ENCODE measurements at places on chromosomes 7 and 10. TPM values are rescaled to one million over a fixed set of nuclear protein-coding genes. Genes with fewer than 3 reads are reported as not detected.

- peak; percentile 20 for DNase-seq
These were observed 92.6 kb downstream of the MAPK8 start for GRCh38 chr10:48399056-48399541.

DNA sequence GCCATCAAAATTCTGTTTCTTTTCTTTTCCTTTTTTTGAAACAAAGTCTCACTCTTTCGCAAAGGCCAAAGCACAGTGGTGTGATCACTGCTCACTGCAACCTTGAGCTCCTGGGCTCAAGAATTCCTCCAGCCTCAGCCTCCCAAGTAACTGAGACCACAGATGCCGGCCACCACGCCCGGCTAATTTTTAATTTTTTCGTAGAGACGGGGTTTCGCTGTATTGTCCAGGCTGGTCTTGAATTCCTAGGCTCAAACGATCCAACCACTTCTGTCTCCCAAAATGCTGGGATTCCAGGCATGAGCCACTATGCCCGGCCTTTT lies 25.7 kb upstream of the TRIM56 start:
- no peak for DNase-seq

GRCh38 chr10:100551196-100551595 lies 15.5 kb downstream of the HIF1AN start:
- no peak for DNase-seq

- DNase-seq = no peak
These were observed 425.4 kb downstream of the RPS24 start for GRCh38 chr10:78458983-78459638.

DNA sequence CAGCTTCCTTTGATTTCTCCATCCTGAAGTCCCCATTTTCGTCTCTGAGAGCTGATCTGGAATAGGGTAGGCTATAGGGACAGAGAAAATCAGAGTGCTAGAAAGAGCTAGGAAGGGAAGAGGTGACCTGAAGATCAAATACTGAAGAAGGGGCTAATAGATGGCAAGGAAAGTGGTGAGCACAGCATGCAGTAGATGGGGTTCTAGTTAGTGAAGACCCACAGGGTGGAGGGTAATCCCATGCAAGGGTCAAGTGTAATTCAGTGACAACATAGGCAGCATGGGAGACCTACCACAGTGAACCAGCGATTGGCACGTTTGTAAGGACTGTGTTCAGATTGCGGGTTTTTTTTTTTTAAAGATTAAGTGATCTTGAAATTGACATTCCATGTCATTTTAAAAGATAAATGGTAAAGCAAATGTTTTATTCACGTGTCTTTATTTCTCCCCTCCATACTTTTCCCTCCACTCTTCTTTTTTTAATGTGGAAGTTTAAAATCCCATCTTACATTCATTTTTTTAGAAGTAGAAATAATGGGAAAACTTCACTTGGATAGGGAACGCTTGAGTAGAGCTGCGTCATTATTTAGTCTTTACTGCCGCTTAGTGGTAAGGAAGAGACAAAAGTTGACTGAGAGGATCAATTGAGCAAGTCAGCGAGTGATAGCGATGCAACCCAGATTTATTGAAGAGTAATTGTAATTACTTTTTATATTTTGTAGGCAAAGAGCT lies 21.0 kb upstream of the ABI1 start:
- DNase-seq = peak; percentile 76

DNA sequence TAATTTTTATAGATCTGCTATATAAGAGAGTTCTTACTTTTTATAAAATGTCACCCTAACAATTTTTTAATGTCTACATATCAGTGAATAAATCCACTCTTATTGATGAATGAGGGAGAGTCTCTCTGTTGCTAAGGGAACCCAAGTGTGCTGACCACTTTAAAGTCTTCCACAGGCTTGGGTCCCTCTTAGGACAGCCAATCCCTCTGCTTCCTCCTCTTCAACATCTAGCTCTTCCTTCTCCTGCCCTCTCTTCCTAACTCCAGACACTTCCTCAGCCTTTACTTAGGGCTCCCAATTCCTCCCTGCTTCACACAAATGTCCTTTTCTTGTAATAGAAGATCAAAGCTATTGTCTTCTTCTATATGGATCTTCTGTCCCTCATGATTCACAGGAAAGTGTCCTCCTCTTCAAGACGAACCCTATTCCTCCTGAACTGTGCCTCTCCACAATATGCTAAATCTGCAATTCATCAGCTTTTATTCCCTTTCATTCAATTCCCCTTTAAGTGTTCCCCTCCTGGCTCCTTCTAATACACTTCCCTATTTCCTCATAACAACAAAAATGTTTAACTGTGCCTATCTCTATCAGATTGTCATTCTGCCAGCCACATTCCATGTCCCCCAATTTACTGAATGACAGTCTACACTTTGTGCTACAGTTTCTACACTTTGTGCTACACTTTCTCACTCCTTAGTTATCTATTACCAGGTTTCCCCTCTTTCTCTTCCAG lies 37.7 kb downstream of the CDK6 start:
- DNase-seq = no peak

DNA sequence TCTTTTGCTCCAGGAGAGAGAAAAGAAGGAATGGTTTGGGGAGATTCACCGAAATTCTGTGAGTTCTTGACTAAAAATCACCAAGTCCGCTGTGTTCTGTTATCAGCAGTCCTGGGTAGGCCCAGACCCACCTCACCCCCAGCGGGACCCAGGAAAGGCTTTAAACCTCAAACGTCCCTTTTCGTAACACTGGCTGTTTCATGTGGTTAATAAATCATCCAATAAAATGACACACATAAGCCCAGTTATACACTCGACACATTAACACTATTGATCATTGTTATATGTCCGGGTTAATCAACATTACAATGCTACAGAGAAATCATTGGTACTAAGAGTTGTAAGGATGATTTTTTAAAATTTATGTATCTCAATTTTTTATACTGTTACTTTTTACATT lies 25.2 kb downstream of the DIP2C start:
- DNase-seq = no peak

DNA sequence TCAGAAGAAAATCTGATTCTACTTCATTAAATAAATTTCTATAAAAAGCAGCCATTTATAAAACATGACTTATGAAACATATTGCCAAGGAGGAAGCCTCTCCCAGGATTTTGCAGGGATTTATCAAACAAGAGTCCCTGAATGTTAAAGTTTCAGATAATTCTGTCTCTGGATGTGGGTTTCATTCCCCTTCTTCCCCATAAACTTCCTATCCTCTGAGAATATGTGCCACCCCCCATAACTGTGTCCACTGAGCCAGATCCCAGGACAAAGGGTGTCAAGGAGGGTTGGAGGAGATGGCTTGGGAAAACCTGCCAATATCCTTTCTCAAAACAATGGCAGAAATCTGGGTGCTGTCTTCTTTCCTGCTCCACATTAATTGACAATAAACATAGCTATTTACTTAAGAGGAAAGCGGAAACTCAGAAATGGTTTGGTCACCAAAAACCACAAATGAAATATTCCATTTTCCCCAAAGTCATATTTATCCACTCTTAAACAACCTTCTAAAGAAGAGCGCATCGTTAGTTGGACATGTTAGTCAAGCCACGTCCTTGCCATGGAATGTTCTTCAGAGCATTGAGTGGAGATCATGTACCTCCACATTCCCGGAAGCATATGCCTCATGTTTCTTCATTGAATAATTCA lies 54.3 kb upstream of the AKR1E2 start:
- no peak for DNase-seq

DNA sequence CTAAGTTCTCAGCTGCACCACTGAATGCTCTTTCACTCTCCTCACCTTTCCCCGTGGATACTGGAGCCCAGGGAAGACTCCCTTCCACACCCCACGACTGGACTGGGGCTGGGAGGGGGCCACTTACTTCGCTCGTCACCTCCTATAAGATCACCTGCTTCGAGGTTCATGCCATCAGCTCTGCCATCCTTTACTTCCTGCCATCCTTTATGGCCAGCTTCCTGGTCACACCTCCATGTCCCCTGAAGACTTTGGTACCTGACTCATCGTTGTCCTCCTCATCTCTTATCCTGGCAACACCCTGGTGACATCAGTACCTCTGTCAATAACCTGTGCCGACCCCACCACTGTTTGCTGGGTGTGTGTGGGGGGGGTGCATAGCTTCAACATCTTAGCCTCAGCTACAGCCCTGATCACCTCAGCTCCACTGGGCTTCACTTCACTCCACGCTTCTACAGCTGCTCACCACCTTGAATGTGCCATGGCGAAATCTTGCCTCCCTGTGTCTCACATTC lies 8.7 kb upstream of the VDAC2 start:
- DNase-seq = no peak

GRCh38 chr10:2883238-2883637 lies 184.1 kb upstream of the PFKP start:
- DNase-seq = no peak

DNA sequence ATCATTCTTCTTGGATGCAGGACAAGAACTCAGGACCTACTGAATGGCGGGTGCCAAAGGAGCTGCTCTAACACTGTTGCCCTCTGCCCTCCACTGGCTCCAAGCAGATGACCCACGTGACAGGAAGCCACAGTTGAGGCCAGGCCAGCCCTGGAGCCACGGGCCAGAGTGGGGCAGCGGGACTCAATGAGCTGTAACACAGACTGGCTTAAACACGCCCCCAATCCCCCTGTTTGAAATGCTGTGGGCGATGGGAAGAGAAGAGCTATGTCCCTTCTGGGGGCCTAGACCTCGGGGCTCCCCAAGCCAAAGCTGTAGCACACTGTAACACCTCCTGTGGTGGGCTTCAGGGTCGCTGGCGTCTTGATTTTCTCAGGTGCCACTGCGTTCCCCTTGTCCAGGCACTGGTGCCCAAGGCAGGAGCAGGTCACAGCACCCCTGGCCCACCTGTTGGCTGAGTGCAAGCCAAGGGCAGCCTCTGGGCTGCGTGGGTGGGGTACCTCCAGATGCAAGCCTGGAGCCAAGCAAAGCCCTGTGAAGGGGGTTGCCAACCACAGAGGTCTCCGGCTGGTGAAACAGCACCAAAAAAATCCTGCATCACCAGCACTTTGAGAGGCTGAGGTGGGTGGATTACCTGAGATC lies 18.6 kb upstream of the ZMIZ2 start:
- DNase-seq = no peak

DNA sequence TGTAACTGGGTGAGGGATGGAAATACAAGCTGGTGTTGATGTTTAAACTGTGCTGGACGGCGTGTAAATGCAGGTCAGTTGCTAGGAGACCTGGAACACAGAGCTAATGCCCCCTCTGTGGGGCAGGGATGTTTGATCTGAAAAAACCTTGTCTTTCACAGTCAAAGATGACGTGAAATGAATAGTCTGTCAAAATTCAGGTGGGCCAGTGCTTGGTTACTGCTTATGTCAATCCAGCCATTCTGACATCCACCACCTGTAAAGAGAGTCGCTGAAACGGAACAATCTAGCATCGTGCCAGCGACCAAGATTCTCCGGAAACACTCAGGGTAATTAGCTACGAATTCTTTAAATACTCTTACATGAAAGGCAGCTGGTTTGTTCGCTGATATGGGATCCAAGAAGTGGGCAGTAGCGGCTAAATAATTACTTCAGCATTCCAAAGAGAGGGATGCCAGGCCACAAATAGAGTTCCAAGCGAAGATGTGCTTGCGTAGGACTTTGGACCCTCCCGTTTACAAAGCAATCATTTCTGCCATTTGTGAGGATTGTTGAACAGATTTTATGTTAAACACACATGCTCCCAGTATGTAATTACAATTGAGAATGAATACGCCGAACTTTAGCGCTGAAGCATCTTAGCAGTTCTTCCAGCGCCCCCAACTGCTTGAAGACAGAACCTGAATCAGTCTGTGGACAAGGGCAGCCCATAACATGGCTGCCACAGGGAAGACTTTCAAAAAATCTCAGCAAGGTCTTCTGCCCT lies 7.3 kb upstream of the ASB4 start:
- peak; percentile 25 for DNase-seq

DNA sequence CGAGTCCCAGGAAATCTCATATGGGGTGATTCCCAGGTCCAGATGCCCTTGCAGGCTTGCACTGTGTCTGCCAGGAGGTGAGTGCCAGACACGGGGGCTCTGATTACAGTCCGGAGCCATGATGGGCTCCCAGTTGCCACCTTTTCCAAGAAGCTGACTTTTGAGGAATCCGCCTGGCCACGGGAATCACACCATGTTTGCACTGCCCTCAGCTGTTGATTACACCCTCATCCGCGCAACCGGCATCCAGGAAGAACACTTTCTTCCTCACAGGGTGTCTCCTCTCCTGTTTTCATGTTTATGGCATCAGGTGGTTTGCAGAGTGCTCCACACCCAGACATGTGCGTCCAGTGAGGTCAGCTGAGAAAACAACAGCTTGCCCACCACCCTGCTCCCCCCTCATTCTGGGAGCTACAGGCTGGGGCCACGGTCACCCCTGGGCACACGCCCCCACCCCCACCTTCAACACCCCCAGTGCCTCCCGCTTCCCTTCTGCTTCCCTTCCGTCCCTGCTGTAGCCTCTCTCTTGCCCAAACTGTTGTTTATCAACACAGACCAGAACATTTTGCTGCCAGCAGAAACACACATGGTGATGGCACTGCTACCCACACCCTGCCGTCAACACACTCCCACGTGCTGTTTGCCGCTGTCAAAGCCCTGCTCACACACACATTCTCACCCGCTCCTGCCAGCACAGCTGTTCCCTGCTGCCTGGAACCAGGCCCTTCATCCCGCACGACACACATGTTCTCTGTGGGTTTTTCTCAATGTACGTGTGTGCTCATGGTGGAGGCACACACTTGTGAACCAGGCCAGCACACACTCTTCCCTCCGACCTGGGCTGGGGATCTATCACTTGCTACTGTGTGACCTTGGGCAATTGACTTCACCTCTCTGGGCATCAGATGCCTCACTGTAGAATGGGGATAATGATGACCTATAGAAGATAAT lies 35.8 kb downstream of the DDIT4 start:
- peak; percentile 66 for DNase-seq

GRCh38 chr10:77533887-77534278 lies 103.7 kb downstream of the KCNMA1 start:
- no peak for DNase-seq

DNA sequence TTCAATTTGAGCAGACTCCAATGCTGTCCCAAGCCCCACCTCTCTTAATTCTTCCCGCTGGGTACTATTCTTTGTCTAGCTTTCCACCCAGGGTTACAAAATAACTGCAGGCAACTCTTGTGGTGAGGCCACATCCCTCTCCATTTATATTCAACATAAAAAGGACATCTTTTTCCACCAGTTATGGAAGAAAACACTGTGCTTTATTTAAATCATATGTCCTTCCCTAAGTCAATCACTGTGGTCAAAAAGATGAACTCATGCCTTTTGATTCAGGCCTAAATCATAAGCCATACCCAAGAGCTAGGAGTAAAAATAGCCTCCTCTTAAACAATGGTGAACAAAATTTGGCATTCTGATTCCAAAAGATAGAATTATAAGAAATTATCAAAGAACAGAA lies 386.0 kb downstream of the SEMA3D start:
- no peak for DNase-seq

MMD2 gene
- total RNA-seq = not detected

CTTNBP2 gene
- not detected for total RNA-seq

RAB19 gene
- total RNA-seq = not detected

NODAL gene
- total RNA-seq = not detected

Data from G401 (cell line).